ENCODE measurements at places on chromosomes 5 and 9.

- DNase-seq, result no peak
These were observed 8.9 kb downstream of the OTP start for GRCh38 chr5:77629509-77630113.

DNA sequence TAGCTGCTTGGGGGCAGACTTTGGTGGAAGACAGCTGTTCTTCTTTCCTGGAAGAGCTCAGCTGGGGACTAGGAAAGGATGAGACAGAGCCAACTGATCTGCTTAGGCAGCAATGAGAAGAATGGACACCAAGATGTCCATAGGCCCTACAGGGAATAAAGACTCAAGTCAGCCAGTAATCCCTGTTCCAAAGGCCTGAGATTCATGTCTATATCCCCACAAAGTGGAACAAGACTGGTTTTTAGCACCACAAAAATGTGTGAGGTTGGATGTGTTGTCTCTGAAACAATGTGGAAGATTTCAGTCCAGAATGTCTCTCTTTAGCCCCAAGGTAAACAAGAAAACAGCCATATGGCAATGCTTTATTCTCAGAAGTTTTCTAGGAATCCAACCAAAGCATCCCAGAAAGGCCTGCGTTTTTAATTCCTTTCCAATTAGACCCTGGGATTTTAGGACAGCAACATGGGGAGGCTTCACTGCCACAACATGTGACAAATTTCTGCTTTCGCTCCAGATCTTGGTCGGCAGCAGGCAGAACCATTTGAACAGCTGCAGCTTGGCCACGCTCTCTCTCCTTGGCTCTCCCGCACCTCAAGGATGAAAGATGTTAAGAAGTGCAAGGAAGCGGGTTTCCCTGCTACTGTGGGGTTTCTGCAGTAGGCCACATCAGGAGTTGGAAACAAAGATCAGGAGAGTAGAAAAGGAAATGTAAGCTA is 245.1 kb downstream of the FSTL4 start:
- no peak for DNase-seq

DNA sequence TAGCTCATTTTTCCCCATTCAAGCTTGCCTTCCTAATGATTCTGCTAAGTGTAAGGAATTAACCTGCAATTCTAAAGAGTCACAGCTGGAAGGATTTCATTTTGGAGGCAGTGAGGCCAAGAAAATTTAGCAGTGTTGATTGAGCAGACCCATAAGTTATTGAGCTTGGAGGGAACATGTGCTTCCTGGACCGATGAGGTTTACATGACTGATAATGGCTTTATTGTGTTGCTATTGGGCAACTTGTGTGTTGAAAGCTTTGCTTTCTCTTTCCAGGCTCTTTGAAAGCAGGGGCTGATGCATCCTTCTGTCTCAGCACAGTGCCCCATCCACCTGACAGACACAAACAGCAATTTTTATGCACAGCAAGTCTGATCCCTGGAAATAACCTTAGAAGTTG is 398.9 kb upstream of the PCSK5 start:
- DNase-seq, result no peak

GRCh38 chr5:168879929-168880328 is 300.8 kb upstream of the PANK3 start:
- DNase-seq, result no peak

DNA sequence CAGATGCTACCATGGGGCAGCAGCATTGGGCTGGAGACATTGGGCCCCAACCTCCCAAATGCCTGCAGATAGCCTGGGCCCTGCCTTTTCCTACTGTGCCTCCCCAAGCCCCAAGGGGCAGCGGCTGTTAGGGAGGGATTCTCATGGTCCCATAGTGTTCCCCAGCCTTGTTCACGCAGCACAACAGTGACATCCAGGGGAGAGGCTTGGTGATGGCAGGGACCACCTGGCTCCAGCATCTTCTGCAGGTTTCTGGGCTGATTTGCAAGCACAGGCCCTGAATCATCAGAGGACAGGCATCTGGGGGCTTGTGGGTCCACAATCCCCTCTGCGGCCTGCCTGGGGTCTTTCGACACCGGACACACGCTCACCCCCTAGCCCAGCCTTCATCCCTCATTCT is 354.6 kb downstream of the SLIT3 start:
- DNase-seq, result no peak

DNA sequence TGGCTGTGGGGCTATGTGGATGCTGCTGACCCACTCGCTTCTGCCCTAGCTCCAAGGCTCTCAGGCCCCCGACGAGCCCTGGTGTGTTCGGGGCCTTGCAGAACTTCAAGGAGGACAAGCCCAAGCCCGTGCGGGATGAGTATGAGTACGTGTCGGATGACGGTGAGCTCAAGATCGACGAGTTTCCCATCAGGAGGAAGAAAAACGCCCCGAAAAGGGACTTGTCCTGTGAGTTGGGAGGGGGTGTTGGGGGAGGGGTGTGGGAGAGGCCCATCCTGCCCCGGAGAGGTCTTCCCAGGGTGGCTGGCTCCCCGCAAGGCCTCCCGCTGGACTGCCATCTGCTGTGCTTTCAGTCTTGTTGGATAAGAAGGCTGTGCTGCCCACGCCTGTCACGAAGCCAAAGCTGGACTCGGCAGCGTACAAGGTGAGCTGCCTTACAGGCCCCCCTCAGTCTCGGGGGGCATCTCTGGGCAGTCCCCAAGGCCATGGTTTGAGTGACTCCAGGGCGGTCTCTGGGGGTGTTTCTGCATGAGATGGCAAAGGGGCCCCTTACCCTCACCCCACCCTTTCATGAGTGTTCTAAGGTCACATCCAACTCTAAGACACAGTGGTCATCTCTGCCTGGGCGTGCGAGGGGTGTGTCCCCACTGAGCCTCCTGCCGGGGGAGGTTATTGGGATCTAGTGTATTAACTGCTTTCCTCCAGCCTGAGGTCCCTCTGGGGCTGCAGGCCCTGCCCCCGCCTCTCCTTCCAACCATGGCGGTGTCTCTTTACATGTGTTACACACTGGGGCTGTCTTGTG is 89.5 kb downstream of the PHF2 start:
- no peak for DNase-seq

GRCh38 chr9:129363216-129363873 is 185.3 kb upstream of the IER5L start:
- no peak for DNase-seq

DNA sequence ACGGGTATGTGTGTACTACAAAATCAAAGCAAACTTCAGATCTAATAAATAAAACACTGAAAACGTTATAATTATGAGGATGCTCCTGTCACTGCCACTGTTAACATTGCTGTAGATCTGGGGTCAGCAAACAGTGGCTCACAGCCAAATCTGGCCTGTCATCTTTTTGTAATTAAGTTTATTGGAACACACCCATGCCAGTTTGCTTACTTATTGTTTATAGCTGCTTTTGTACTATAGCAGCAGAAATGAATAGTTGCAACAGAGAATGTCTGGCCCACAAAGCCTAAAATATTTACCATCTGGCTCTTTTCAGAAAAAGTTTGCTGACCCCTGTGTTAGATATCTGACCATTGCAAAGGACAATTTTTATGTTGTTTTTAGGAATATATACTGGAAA is 32.1 kb downstream of the PRRC1 start:
- no peak for DNase-seq

DNA sequence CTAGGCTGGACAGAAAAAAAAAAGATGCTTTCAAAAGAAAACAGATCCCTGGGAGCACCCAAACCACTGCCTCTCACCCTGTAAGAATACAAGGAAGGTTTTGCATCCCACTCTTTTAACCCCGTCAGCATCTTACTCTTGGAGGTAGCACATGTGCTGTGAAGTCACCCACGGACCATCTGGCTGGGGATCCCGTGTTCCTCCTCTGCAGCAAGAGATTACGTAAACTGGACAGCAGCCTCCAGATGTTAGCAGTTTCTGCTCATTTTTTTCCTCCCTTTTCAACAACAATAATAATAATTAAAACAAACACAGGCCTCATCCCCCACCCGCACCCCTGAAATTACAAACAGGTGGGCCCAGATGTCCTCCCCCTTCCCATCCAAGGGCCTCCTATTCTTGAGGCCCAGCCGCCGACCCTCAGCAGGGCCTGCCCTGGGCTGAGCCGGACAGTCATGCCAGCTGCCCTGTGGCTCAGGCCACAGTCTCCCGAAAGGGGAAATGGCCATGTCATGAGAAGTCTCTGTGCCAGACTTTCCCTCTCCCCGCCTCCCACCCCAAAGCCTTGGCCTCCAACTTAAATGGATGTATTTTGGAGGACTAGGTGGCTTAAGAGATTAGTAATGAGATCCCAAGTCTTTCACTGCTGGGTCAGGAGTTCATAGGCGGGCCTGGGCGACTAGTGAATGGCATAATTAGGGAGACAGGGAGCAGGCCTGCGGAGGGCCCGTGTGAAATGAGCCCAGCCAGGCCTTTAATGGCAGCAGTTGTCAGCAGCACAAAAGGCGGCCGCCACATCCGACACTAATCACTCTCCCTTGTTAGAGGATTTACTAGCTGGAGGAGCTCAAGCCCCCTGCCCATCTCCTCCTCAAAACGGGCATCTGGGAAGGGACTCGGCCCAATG is 165.1 kb downstream of the PAPPA start:
- DNase-seq, result no peak

DNA sequence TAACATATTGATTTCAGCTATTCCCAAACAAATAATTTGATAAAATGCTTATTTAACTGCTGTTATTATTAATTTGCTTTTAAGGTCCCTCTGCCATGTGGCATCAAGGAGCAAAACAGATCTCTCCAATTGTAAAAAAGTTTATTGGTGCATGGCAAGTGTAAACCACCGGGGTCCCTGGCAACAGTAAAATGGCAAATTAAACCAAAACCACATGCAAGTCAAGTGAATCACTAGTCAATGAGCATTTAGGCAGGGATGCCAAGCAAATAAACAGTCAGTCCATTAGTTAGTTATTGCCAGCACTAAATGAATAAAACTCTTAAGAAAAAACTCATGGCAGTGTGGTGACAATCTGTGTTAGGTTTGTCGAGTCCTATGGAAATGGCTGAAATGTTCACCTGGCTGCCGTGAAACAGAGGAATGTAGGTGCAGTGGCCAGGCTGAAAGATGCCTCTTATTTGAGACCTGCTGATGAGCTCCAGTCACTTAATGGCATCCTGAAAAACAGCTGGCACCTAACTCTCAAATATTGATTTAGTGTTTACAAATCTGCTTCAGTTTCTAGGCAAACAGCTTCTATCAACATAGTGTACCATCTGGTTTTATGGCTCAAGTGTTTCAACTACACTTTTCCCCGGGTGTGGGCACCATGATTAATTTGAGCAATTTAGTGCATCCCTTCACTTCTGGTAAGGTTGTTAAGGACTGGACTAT is 296.5 kb upstream of the ITGA1 start:
- no peak for DNase-seq

DNA sequence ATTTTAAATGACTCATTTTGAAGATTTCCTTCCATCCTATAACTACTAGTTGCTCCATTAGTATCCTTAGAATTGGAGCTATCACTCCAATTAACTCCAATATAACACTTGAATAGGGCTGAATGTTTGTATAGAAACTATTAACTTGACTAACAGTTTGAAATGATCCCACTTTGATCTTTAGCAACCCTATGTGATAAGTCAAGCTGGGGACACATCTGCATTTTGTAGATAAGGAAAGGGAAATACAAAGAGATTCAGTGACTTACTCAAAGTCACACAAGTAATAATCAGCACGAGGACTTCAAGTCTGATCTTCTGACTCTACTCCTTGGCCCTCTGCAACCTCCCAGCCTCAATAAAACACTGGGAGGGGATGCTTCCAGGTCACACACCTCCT is 101.1 kb downstream of the TMEM215 start:
- no peak for DNase-seq

DNA sequence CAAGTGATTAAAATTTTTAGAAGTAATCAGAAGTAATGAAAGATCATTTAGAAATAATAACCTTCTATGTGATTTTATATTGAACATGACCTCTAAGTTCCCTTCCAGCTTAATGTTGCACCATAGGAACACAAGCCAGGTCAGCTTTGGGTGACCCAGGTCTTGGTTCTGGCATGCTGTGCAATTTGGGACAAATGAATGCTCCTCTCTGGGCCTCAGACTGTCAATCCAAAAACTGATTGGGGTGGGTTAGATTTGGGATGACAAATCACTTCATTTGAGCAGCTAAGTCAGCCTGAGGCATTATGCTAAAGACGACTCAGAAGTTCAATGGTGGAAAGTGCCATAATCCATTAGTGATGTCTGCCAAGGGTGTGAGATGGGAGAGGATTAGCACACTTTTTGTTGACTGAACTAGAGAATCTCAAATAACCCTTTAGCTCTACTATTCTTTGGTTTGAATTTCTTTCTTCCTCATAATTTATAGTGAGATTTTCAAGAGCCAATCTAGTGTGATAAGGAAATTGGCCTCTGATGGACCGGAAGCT is 60.7 kb upstream of the BOD1 start:
- no peak for DNase-seq

GRCh38 chr5:158967541-158967940 is 132.2 kb downstream of the EBF1 start:
- no peak for DNase-seq

DNA sequence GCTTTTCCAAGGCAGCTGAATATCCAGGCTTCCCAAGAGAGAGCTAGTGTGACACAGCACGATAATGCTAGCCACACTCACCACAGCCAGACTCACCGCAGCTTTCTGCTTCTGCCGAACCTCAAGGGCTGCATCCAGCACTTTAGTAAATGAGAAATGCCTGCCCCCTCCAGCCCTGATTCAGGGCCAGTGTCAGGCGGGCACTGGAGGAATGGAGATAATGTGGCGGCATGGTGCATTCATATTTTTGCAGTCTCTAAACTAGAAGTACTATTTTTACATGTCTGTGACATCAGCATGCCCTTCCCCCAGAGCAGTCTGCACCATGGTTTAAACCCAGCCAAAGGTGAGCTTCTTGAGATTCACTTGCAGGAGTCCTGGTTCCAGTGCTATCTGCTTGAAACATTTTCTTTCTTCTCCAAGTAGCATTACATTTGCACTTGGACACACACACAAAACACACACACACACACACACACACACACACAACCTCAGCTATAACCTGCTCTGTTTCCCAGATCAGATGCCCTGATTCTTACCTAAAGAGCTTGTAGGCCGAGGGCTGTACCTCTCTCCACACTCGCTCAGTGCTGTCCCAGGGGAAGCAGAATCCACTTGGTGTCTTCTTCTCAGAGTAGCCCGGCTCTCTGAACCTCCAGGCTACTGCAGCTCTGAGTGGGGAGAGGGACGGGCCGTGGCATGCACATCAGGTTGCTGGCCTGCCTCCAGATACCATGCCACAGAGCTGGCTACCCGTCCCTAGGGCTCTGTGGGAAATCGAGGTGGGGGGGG is at the start of gene FGF1:
Gene FGF1, minus strand, starts transcription at position 673 of the 792 bp plus-strand sequence. CDS start 71,963 bp downstream, outside the sequence.
- no peak for DNase-seq

DNA sequence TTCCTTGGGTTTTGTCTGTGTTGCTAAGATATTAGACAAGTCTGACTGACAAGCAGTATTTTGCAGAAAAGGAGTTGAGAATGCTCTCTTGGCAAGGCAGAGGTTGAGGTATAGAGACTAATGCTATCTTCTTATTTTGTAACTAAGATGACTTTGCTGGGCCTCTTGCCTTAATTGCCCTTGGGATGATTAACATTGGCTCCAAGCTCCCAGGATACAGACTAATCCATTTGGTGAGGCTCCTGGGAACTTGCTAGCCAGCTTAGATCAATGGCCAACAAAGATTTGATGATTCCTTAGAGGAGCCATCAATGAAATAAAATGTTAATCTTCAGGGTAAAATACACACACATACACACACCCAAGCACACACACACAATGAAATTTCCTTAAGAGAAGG is 28.7 kb upstream of the AP3B1 start:
- no peak for DNase-seq

Measured in activated T-cell treated with anti-CD3 and anti-CD28 coated beads for 1 hour (primary cell).